ENCODE measurements at places on chromosomes 2 and 18.

DNA sequence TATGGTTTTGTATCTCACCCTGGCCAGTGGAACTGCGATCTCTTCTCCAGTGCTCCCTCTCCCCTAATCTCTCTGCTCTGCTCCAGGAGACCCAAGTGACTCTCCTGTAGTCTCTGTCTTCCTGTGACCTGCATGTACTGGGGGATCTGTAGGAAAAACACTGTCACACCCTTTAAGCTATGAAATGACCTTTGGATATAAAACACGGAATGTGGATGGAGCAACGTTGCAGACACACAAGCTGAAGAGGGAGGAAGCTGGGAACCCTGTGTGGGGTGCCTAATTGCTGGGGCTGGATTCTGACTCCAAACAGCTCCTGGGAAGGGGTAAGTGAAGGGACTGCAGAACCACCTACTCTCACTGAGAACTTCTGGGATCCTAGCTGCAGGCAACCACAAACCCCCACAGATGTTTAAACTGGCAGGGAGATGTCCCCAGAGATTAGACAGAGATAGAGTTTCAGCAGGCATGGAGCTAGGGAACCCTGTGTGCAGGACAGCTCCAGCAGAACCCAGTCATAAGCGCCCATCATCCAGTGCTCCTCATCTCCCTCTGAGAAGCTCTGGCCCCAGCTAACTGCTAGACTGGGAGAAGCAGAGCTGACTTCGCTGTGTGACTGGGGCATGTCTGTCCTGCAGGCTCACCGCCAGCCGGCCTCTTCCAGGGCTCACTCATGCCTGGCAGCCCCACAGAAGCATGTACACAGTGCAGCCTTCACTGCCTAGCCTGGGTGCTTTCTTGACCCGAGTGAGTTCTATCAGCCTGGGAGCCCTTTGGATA is 482.7 kb upstream of the SETBP1 start:
- no peak for DNase-seq

GRCh38 chr2:938181-939005 is 12.3 kb upstream of the SNTG2 start:
- DNase-seq = no peak

DNA sequence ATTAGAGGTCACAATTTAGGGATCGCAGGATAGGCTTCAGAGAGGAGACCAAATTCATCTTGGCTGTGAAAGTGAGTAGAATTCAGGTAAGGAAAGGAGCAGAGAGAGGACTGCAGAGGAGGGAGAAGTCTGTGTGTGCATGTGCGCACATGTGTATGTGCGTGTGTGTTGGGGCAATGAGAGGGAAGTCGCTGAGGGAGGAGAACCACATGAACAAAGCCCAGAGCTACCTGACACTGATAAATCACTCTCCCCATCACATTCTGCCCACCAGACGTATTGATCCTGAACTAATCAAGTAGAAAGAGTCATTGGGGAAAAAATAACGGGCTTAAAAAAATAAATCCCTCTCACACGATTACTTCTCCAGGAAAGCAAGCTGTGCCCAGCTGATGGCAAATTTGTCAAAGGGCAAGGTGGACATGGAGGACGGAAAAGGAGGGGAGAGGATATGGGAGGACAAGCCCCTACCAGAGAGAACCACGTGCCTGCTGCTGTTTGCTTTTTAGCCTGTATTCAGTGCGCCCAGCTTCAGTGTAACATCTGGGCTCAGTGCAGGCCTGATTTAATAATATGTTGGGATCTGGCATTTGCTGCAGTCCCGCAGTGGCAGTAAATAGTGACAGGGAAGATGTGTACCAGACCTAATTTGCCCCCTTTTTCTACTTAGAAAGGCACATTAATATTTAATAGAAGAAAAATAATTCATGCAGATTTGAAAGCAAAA is 307.5 kb downstream of the C1D start:
- DNase-seq = no peak

DNA sequence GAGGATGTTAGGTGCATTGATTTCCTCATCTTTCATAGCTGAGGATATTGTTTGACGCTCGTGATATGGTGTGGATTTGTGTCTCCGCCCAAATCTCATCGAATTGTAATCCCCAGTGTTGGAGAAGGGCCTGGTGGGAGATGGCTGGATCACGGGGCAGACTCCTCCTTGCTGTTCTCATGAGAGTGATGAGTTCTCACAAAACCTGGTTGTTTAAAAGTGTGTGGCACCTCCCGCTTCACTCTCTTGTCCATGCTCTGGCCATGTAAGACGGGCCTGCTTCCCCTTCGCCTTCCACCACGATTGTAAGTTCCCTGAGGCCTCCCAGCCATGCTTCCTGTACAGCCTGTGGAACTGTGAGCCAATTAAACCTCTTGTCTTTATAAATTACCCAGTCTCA is 28.4 kb upstream of the GPC1 start:
- DNase-seq = no peak

- no peak for DNase-seq
Observed at GRCh38 chr2:168699844-168700417, 102.5 kb upstream of the NOSTRIN start.

DNA sequence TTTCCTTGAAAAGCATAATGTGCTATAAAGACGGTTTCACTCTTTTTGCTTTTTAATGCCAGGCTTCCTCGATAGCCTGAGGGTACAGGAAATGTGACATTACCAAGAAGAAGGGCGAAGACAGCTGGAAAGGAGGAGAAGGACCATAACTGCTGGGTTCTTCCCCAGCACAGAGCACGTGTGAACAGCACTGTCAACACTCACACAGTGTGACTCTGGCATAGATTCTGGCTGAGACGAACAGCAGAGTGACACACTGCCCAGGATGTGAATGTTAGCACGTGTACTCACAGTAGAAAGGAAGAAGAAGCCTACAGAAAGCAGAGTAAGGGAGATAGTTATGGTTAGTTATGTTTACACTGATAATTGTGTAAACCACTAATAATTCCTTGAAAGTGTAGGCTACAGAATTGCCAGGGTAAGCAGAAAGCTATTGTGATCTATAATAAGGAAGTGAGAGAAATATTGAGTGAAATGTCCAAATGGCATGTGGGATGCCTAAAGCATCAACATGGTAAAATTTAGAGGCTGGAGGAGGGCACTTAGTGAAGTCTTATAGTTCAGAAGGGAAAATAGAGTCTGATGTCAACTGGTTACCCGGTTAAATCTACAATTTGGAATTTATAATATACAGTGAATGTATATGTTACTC is 198.2 kb downstream of the DLGAP1 start:
- DNase-seq = no peak

GRCh38 chr2:127504552-127505430 is 21.5 kb downstream of the IWS1 start:
- no peak for DNase-seq

GRCh38 chr18:44896846-44897245 is 216.2 kb downstream of the SETBP1 start:
- no peak for DNase-seq

DNA sequence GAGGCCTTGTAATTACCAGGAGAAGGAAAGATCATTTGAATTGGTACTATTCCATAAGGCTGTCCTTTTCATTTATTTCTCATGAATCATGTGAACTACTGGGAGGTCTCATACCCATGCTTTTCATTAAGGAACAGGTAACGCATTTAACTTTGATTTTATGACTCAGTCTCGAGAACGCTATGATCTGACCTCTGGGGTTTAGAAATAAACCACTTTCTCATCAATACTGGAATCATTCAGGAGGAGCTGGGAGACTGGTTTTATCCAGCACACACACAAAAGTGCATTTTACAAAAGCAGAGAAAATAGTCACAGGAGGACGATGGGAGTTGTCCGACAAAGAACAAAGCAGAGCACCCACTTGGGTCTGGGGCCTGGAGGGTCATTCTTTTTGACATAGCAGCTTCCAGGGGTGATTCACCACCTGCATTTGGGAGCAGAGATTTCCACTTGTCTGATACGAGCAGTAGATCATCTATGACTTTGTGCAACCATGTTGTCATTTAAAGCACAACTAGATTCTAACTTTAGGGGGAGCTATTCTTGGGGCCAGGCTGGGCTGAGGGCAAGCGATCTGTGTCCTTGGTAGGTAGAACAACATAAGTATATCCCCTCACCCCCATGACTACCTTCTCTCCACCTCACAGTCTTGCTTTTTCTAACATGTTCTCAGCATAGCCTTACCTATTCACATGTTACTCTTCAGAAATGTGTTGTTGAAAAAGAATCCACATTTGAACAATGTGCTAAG is 95.9 kb upstream of the SCG2 start:
- no peak for DNase-seq

GRCh38 chr2:113799375-113799774 is 42.9 kb upstream of the SLC35F5 start:
- DNase-seq = no peak

- no peak for DNase-seq
Observed at GRCh38 chr18:41973983-41974382, 18.9 kb downstream of the PIK3C3 start.

DNA sequence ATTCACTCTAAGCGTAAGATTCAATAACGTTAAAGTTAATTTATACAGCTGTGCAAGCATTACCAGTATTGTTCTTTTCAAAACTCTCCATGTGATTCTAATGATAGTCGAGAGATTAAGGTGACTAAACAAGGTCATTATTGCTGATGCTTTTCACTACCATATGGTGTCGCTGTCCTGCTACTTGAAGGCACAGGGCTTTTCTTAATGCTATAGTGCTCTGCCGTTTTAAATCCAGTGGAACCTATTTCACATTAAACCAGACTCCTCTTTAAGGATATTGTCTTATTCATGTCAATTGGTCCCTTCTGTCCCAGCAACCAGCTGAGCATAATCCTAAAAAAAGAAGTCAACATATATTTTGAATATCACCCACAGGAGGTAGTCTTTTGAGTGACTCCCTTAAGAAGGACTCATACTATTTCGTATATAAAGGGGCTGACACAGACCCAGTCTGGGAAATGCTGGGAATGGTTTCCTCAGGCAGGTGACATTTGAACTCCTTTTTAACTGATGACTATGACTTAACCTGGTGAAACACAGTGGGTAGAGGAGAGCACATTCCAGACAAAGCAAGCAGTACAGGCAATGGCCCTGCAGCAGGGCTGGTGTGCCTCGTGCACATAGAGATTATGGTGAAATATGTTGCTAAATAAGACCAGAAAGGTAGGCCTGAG is 53.9 kb upstream of the CYTIP start:
- DNase-seq = no peak

DNA sequence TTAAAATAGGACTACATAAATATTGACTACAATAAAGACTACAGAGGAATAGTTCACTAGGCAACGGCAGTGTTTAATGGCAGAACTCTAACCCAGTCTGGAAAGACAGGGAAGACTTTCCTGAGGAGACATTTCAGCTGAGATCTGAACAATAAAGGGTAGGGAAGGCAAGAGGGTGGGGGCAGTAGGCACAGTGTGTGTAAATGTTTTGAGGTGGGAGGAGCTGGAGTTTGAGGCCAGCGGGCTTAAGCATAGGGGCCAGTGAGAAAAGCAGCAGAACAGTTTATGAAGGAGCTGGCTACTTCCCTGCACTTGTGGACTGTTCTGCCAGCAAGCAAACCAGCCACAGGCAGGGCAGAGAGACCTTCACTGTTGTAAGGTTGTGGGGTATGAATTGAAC is 76.6 kb upstream of the UGP2 start:
- DNase-seq = no peak

DNA sequence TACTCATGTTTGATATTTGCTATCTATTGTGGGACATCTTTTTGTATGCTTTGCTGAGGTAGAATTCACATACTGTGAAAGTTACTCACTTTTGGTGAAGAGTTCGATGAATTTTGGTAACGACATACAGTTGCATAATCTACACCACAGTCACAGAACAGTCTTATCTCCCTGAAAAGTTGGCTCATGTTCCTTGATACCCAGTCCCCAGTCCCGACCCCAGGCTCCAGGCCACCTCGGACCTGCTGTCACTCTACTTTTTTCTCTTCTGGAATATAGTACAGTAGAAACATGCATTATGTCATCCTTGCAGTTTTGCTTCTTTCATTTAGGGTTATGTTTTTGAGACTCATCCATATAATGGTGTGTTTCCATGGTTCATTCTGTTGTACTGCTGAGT is 191.7 kb downstream of the FAM210A start:
- DNase-seq = no peak

- DNase-seq = no peak
Observed at GRCh38 chr2:134446383-134447017, 192.6 kb downstream of the MGAT5 start.

DNA sequence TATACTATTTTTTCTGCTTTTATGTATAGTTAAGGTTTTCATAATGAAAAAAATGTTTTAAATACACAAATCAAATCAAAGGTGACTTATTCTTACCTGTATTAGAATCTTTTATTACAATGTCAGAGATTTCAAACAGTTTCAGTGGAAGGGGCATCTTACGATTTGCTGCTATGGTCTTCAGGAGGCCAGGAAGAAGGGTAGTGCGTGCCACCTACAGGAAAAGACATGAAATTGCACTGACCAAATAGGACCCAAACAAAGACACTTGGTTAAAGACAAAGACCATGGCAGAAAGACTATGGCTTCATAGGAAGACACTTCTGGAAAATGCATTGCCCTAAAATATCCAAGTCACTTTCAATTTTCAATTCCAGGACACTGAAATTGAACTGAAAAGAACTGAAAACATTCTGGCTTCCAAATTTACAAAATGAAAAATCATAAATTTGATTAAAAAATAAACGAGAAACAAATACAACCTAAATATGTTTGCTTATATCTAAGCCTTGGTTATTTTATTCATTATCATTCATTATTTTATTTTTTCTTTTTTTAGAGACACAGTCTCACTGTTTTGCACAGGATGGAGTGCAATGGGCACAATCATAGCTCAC is 42.1 kb downstream of the FARSB start:
- no peak for DNase-seq

GRCh38 chr2:200397785-200398184 is 91.3 kb downstream of the SPATS2L start:
- no peak for DNase-seq

DNA sequence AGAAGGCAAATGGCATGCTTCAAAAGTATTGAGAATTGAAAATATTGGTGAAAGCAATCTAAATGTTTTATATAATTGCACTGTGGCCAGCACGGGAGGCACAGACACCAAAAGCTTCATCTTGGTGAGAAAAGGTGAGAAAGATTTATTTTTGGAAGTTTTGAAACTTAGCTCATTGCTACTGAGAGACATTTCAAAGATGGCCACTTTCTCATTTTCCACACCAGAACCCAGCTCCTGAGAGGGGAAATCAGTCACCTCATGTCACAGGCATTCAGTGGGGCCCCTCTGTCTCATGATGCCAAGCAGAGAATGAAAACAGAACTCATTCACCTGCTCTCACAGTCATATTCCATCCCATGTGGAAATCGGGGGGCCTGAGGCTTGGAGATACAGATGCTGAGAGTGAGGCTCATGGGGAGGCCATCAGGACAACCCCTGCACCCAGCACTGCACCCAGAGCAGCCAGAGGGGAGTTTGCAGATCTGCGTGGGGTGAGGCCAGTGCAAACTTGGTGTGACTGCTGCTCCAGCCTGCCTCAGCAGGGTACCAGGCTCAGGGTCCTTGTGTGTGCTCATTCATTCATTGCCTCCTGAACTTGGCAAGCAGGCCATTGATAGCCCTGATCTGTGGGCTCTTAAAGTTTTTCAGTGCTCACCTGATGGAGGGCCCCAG is 31.4 kb downstream of the IL18R1 start:
- DNase-seq = no peak

All from activated naive CD8-positive, alpha-beta T cell treated with anti-CD3 and anti-CD28 coated beads, Interleukin-2, amount 50 U/mL, for 24 hours (primary cell).